ENCODE measurements at places on chromosomes 5 and 9.

- DNase-seq: no peak
Observed at GRCh38 chr5:161380486-161380885, 166.0 kb downstream of the GABRB2 start.

- no peak for DNase-seq
Observed at GRCh38 chr5:127940854-127941253, 142.7 kb upstream of the SLC12A2 start.

- peak; percentile 34 for DNase-seq
Observed at GRCh38 chr9:70587201-70587600, 172.7 kb upstream of the KLF9 start.

DNA sequence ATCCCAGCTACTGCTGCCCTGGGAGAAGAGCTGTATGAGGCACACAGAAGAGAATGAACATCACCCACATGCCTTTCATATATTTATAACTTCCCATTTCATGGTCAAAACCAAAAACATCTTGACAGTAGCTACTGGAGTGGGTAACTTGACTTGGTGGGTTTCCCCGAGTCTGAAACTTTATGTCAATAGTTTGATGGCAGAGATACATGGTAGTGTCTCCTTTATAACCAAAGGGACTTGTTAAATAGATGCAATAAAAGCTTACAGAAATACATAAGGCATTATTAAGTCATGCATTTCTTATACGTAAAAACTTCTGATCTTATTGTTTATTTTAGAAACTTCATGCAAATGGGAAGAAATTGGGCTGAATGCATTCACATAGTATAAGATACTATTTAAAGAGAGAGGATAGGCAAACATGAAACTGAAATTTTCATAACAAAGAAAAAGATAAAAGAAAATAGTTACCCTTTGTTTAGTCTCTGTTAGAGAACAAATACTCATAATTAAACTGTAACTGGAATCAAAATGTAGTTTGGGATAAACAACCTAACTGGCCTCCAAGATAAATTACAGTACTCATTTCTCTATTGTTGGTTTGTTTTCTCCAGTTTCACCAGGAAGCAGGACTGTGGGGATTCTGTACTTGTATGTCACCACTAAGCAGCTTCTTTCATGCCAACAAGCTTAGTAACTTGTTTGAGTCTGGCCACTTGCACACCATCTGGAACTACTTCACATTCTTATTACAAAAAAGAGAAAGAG is 459.3 kb upstream of the MEF2C start:
- no peak for DNase-seq

- DNase-seq: peak; percentile 72
Observed at GRCh38 chr5:68287976-68288706, 72.6 kb downstream of the PIK3R1 start.

DNA sequence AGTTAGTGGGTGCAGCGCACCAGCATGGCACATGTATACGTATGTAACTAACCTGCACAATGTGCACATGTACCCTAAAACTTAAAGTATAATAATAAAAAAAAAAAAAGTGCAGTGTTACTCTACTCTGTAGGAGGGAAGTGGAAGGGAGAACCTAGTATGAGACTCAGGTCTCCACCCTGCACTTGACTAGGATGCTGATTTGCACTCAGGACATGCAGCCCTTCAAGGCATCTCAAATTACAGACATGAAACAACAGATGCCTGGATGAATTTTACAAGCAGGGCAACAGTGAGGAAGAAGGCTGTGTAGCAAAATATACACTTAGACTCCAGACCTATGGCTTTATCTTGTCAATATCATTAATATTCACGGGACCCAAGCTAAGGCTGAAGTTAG is 16.5 kb downstream of the TRIM32 start:
- DNase-seq: no peak

GRCh38 chr5:15936505-15937245 is 242.9 kb downstream of the MARCHF11 start:
- DNase-seq: no peak

DNA sequence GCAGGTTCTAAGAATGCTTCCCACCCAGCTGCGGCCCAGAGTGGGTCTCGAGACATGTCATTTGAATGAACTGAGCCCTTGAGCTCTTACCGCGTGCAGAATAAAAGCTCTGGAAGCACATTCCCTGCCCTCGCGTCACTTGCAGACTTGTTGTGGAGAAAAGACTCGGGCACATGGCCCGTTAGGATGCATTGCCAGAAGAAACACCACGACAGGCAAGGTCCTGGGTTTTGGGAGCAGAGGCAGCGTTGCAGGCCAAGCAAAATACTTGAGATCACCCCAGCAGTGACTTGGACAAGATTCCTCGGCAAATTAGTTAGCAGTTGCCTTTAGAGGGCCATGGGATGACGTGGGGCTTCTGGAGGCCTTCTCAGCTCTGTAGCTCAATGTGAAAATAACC is 170.8 kb upstream of the MSX2 start:
- no peak for DNase-seq
